ENCODE measurements at places on chromosomes 7 and 10. TPM values are rescaled to one million over a fixed set of nuclear protein-coding genes. Genes with fewer than 3 reads are reported as not detected.

- no peak for DNase-seq
Observed at GRCh38 chr10:109454691-109455090, 468.6 kb downstream of the XPNPEP1 start.

DNA sequence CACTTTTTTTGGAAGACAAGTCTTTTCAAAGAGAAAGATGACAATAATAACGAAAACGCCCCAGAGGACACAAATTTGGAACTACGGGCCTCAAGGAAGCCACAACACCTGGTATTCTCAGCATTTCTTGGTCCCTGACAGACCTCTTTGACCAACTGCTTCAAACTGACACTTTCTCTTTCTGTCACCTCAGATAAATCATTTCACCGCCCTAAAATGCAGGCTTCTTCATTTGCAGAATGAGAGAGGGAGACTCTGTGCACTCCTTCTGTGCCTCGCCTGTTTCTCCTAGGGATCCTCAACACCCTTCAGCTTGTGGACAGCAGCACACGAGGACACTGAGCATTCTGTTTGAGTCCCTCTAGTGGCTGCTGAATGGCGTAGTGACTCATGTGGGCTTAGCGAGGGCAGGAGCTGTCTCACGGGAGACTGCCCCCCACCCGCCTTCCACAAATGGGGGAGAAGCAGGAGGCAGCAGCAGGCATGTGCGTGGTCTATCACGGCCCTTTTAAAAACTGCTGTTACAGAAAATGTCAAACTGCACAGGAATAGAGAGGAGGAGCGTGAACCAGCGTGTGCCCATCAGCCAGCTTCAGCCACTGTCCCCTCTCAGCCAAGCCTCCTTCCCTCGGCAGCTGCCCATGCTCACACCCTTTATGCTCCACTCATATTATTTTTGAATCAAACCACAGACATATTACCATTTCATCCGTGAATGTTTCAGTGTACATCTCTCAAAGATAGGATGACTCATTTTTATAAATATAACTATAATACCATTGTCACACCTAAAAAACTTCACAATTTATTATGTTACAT, 41.4 kb downstream of the GSDME start:
- DNase-seq, result no peak

- no peak for DNase-seq
Observed at GRCh38 chr10:126060261-126060931, 164.0 kb downstream of the FANK1 start.

GRCh38 chr10:98431016-98431415, 15.7 kb downstream of the HPS1 start:
- DNase-seq, result no peak

GRCh38 chr7:74625446-74625845, 32.1 kb upstream of the GTF2I start:
- no peak for DNase-seq

DNA sequence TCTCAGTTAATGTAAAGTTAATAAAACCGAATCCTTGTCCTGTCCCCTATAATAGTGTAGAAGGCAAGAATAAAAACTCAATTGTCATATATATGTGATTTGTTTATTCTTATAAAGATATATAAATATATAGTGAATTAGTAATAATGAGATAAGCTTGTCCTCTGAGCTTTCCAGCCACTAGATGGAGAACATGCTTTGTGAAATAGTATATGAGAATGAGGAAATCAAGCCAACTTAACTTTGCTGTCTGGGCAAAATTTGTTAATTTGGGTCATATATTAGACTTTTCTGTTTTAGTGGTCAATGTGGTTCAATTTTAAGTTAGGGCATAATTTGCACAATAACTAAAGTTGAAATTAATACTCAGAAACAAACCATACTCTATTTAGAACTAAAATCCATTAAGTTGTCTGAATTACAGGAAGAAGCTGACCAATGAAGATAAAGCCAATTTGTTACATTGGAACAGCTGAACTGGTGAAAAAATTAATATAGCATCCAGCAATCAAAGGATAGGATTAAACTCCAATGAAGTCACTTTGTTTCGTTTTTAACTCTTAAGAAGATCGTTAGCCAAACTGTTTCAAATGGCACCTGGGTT, 595.0 kb downstream of the ARL4A start:
- DNase-seq, result no peak

DNA sequence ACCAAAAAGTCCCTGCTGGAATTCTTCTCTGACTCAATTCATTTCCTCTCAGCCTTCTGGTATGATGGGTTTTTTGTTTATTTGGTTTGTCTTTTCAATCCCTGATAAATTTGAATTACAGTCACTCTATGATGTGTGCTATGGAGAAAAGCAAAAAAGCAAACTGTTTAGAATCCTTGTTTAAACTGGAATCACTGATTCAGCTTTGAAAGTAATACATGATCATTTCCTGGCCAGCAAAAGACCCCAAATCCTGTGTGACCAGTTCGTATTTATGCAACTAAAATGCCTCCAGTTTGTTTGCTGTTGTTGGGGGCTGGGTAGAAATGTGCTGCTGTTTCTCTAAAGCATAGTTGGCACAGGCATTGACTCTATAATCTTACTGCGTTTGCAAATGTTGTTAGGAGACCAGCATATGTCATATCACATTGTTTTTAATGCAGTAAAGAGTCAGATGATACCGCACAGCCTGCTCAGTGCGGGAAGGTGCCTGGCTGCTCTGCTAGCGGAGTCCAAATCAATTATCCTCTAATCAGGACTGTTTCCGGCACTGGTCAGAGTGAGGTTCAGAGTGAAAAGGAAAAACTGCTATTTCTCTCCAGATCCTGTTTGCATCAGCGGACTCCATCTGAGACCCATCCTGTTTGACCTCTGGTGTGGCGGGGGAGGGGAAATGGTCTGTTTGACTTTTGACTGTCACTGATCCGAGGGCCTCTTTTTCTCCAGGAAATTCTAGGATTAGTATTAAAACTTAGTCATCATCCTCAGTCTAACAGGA, 40.6 kb upstream of the ADD3 start:
- peak; percentile 48 for DNase-seq

The DNAJC30 gene
- total RNA-seq, result 15.1 TPM

The AKR1D1 gene
- not detected for total RNA-seq

The MBL2 gene
- not detected for total RNA-seq

The TMEM270 gene
- not detected for total RNA-seq

The GPR141 gene
- total RNA-seq, result 0.58 TPM

The BAG3 gene
- total RNA-seq, result 30.4 TPM
